ENCODE measurements at places on chromosomes 11 and 22.

DNA sequence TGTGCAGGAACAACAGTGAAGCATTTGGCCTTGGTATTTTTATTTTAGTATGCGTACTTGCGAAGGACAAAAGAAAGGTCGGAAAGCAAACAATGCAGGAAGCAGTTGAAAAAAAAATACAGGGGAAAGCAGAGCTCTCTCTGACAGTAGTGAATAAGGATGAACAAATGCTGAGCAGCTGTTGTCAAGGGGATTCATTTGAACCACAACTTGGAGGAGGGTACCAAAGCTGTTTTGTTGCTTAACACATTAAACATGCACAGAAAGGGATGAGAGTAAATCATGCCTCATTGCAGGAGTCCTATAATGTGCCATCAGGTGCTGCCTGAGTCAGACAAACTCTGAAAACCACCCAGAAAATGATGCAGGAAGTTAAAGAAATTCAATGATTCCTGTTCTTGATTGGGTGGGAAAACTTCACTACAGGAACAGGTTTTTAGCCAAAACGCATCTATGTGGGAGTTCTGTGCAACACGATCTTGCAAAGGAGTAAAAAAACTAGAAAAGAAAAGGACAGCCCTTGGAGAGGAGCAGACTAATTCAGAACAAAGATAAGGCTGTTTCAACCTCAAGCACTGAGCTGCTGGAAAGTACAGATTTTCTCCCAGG is 2113.5 kb downstream of the LRRC4C start:
- DNase-seq, result peak; percentile 98

GRCh38 chr11:72766152-72766902 is 14.1 kb upstream of the ARAP1 start:
- peak; percentile 69 for DNase-seq

GRCh38 chr22:49136041-49136815 is 691.4 kb downstream of the BRD1 start:
- no peak for DNase-seq

DNA sequence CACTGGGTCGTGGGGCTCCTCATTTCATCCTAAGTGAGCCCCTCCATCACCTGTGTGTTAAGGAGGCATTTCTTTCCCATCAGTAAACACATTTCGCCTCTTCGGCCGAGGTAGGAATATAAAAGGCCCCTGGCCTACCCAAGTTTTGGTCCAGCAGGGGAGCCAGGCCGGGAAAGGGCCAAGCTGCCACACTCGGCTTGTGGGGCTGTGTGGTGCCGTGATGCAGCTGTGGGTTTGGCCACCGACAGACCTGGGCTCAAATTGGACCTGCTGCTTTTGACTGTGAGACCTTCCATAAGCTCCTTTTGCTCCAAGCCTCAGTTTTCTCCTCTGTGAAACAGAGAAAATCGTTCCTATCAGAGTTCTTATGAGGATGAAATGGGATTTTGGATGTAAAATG is 771 bp downstream of the NDUFV1 start:
- DNase-seq, result no peak

- DNase-seq, result no peak
Measured at GRCh38 chr11:94117871-94118270, 10.8 kb upstream of the PANX1 start.

GRCh38 chr22:36732609-36733008 is 29.1 kb upstream of the CACNG2 start:
- no peak for DNase-seq

Measured in NCI-H69 (cell line).